ENCODE measurements at places on chromosomes 13 and 19.

GRCh38 chr19:3227054-3227626 is 2.7 kb downstream of the CELF5 start:
- DNase-seq, result no peak

DNA sequence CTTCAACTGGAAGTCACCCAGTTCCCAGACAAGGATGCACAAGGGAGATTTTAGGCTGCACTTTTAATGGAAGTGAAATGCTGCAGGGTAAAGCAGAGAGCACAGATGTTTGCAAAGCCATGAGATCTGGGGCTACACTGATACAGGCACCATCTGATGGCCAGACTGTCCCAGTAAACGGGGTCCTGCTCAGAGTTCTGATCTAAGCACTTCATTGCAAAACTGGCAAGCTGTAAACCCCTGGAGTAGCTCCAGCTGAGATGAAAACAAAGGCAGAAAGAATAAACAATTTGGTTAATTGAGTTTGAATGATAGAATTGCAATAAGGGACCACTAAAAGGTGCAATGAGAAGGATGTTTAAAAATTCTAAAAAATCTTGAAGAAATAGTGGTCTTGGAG is 197.1 kb downstream of the OXGR1 start:
- no peak for DNase-seq

DNA sequence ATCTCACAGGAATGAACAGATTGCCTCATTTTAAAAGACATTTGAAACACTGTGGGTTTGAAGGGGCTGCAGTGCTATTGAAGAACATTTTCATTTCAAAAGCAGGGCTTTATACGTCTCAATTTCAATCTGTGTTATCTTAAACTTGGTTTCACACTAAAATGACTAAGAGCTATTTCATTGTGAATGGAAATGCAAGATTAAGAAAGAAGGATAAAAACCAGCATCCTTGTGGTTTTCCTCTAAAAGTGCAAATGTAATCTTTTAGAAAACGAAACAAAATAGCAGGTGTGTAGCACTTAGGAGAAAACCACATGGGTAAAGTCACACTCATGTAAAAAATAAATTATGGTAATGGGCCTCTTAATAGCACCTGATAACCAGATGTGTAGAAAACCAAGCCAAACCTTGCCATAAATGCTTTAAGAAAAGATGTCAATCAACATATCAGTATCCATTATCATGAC is 397.7 kb downstream of the GPC6 start:
- no peak for DNase-seq

GRCh38 chr19:12090807-12091206 is 26.3 kb downstream of the ZNF844 start:
- DNase-seq, result no peak

GRCh38 chr19:17406046-17406886 is 836 bp upstream of the BST2 start:
- no peak for DNase-seq

DNA sequence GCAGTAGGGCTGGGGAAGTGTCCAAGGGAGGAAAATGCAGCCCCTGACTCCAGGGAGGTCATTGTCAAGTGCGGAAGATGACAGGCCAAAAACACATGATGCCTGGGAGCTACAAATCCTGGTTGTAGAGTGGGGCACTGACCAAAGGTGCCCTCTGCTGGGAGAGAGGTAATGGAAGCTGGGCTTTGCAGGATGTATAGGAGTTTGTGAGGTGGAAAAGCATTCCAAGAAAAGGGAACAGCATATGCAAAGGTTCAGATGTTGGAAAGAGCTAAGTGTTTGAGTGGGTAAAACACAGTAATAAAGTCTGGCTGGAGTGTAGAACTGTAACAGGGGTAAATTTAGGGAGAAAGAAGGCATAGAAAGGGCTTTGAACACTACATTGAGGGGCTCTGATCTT is 46.9 kb upstream of the PTPRS start:
- DNase-seq, result no peak

DNA sequence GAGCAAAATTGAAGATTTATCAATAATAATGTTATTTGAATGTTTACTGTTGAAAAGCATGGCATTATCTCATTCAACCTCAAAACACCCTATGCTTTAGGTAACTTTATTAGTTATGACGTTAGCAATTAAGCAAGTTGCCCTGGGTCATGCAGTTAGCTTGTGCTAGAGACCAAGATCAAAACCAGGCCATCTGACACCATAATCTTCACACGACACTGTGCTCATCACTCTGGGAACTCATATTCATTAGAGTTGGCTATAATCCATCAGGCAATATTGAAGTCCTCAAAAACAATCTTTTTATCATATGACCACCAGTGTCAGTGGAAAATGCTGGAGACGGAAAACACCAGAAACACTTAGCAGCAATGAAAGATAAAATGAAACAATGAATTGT is 253.5 kb downstream of the PCDH20 start:
- no peak for DNase-seq

DNA sequence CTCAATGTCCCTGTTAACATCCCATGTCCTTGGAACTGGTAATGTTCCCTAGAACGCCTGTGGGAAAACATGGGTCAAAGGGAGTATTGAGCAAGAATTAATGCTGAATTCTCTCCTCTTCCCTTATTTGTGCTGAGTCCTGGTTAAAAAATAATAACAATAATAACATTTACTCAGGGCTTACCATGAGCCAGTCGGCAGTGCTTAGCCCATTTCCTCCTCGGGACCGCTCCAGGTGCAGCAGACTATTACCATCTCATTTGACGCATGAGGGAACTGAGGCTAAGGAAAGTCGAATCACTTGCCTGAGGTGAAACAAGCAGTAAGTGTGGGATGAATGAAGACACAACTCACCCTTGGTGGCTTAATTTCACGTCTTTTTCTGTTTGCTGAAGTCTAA is 33.6 kb upstream of the SLC15A1 start:
- no peak for DNase-seq

DNA sequence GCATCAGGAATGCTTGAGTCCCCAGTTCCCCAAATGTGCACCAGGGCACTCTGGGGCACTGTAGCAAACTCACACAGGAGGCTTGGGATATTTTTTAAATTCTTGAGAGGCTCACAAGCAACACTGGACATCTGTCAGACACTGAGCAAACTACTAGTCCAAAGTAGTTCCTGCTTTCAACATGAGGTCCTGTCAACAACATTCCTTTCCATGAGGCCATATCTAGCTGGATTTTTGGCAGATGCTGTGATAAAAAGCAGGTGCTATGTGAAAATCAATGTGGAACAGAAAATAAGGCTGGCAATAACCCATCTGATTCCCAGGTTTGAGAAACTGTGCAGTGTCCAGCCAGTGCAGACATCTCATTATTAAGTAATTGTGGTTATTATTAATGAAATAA is 50.5 kb downstream of the STARD13 start:
- no peak for DNase-seq

GRCh38 chr13:98141509-98142379 is 1.1 kb upstream of the FARP1 start:
- no peak for DNase-seq

- no peak for DNase-seq
Measured at GRCh38 chr19:14346279-14346678, 35.0 kb upstream of the ADGRE5 start.

- no peak for DNase-seq
Measured at GRCh38 chr13:105725887-105726286, 809.6 kb downstream of the EFNB2 start.

All from urothelium cell line (cell line).